HCT116 (cell line): ENCODE measurements at places on chromosomes 7 and 10.
A peak's percentile ranks its signal among the peaks of the same experiment; 100 is the strongest.

DNA sequence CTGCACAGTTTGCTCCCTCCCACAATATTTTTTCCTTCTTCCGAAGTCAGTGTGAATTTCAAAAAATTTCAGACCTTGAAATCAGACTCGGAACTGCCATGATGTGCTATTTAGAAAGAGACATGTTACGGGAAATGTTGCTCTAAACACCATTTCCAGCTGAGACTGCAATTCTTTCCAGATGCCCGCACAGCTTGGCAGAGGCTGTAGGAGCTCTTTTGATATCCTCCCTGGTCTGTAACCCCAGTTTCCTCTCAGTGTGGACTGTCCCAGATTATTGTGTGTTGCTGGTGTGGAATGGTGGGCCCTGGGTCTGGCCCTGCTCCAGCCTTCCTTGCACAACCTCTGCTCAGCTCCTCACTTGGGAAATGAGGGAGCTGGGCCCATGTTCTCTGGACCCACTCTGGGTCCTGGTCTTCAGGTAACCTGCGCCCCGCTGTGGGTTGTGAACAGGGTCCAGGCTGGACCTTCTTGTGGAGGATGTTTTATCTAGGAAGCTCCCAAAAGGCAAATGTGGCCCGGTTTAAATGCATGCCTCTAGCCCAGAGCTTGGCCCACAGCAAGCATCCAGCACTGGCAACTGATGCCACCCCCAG, 172.8 kb upstream of the CXCL12 start:
- no peak for DNase-seq
- peaks cover 16% of the 10 kb centered on the region; the same call in 1 of the 2 replicates for H3K27me3 ChIP-seq
- H3K27ac ChIP-seq: no peak overlapping the region
- no peaks in the 10 kb centered on the region for H3K4me1 ChIP-seq
- no peaks in the 10 kb centered on the region for H3K36me3 ChIP-seq

DNA sequence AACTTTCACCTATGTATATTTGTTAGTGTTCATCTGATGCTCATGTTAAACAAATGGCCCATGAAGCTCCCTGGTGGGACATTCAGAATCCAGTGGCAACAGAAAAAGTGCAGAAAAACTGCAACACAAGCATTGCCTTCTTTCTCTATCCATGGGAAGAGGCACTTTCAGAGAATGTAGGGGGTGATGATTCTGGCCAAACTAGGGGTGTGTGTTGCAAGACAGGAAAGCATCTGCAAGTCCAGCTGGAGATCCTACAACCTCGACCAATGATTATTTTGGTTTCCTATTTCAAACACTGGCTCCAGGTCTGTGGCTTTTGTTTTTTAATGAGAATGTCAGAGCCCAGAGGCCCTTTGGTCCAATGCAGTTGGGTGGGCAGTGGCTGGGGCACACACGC, 198.7 kb downstream of the CXCL12 start:
- no peaks in the 10 kb centered on the region for H3K36me3 ChIP-seq
- no peaks in the 10 kb centered on the region for H3K4me1 ChIP-seq
- H3K27me3 ChIP-seq: no peaks in the 10 kb centered on the region
- DNase-seq: no peak

GRCh38 chr10:13183625-13184024, 22.3 kb downstream of the MCM10 start:
- no peak overlapping the region for H3K27ac ChIP-seq
- DNase-seq: no peak

- H3K27ac ChIP-seq: no peak overlapping the region
- DNase-seq: no peak
- H3K36me3 ChIP-seq: no peaks in the 10 kb centered on the region
These were observed 317.0 kb downstream of the CACNA2D1 start for GRCh38 chr7:82126576-82126975.

DNA sequence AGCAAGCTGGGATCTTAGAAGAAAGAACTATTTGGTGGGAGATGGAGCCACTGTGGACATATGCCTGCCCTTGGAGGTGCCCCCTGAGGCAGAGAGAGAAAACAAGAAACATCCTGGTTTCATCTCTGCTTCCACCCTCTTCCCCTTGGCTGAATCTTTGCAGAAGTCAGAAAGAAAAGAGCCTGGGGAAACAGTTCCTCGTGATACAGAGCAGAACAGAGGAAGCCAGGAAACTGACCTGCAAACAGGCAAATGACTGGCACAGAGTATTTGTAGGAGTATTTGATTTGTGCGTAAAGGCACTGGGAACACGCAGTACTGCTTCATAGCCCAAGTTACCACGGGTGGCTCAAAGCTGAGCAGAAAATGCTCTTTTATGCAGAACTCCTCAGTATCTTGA, 7.0 kb upstream of the KEL start:
- H3K27me3 ChIP-seq: no peaks in the 10 kb centered on the region
- DNase-seq: no peak
- no peak overlapping the region for H3K4me3 ChIP-seq
- no peaks in the 10 kb centered on the region for H3K4me1 ChIP-seq
- no peaks in the 10 kb centered on the region for H3K36me3 ChIP-seq

DNA sequence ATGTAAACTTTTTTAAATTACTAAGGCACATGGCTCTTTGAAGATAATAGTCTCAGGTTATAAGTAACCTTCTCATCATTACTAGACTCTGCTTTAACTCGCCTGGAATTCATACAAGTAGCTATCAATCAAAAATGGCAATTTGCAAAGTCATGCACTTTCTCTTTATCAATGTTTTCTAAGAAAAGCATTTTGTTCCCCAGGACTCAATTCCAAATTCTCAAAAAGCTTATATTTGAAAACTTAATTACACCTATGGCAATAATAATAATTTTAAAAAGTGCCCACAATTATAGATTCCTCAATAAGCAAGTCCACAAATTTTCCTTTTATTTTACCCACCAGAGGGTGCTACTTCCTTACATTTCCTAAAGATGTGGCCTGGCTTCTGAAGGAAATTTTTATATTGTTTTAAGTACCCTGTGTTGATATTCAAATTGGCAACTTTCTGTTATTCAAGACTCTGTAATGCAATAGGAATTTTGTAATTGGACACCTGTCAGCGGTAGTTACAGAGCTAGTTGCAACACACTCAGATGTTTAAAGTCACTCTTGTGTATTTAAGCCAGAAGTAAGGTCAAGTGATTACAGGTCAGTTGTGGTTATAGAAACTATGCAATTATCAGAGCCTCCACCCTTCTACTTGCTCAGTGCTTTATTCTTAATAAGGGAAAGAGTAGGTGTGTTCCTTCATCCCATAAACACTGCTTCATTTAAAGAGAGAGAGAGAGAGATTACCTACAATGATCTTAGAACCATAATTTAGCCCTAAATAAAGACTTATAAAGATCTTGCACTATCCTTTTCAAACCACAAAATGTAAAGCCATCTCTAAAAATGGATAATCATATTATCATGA, 47.1 kb upstream of the HYAL4 start:
- no peaks in the 10 kb centered on the region for H3K36me3 ChIP-seq
- H3K4me1 ChIP-seq: peaks cover 3% of the 10 kb centered on the region; the same call in 1 of the 2 replicates
- H3K4me3 ChIP-seq: no peak overlapping the region
- H3K27me3 ChIP-seq: no peaks in the 10 kb centered on the region
- no peak overlapping the region for H3K27ac ChIP-seq
- peak; percentile 66 for DNase-seq

DNA sequence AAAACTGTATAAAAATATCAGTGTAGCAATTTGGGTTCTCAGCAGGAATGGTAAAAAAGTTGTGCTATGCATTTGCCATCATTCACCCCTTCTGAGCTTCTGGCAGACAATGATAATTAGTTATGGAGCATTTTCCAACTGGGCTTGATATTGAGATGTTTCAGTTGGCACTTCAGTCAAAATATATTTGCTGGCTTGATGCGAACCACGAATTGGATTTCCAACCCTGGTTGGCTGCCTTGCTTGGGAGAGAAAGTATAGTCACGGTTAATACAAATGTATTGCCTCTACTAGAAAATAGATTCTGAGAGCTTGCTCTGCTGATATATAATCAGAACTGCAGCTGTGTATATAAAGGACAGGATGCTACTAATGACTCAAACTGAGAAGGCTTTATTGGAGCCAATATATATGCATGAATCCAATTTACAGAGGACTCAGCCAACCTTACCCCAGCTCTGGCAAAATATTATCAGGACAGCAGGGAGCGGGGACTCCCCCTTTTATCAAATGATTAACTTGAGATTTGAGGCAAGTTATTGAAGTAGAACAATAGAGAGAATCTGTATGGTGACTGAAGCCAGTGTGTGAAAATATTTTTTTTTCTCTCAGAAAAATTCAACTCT, 219.8 kb upstream of the SMIM30 start:
- no peaks in the 10 kb centered on the region for H3K4me1 ChIP-seq
- no peak overlapping the region for H3K4me3 ChIP-seq
- no peak for DNase-seq
- no peaks in the 10 kb centered on the region for H3K36me3 ChIP-seq

DNA sequence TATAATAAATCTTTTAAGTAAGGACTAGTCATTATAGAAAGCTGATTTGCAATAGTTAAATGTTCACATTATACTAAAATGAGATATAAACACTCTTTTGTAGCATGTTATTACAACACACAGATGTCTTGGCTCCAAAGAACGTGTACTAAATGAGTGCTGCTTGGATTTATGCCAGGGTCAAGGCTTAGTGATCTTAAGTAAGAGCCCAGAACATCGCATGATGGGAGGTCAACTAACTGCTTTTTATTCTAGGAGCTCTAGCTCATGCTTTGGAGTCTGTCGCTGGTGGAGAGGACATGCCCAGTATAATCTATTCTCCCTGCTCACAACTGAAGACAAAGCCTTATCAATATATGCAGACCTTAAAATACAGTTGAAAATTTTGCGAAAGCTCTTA, 315.1 kb downstream of the BBS9 start:
- no peak overlapping the region for H3K27ac ChIP-seq
- no peaks in the 10 kb centered on the region for H3K4me1 ChIP-seq
- no peaks in the 10 kb centered on the region for H3K27me3 ChIP-seq

- no peaks in the 10 kb centered on the region for H3K36me3 ChIP-seq
- no peaks in the 10 kb centered on the region for H3K4me1 ChIP-seq
These were observed 158.8 kb downstream of the SKAP2 start for GRCh38 chr7:26705567-26705966.

DNA sequence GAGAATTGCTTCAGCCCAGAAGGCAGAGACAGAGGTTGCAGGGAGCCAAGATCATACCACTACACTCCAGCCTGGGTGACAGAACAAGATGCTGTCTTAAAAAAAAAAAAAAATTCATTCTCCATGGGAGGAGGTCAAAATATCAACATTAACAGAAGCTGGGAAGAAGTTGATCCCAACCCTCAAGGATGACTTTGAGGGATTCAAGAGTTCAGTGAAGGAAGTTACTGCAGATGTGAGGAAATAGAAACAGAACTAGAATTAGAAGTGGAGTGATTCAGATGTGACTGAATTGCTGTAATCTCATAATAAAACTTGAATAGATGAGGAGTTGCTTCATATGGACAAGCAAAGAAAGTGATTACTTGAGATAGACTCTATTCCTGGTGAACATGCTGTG, 19.7 kb upstream of the RPEL1 start:
- H3K4me3 ChIP-seq: no peak overlapping the region
- no peaks in the 10 kb centered on the region for H3K27me3 ChIP-seq
- H3K27ac ChIP-seq: no peak overlapping the region
- H3K4me1 ChIP-seq: peaks cover 21% of the 10 kb centered on the region

DNA sequence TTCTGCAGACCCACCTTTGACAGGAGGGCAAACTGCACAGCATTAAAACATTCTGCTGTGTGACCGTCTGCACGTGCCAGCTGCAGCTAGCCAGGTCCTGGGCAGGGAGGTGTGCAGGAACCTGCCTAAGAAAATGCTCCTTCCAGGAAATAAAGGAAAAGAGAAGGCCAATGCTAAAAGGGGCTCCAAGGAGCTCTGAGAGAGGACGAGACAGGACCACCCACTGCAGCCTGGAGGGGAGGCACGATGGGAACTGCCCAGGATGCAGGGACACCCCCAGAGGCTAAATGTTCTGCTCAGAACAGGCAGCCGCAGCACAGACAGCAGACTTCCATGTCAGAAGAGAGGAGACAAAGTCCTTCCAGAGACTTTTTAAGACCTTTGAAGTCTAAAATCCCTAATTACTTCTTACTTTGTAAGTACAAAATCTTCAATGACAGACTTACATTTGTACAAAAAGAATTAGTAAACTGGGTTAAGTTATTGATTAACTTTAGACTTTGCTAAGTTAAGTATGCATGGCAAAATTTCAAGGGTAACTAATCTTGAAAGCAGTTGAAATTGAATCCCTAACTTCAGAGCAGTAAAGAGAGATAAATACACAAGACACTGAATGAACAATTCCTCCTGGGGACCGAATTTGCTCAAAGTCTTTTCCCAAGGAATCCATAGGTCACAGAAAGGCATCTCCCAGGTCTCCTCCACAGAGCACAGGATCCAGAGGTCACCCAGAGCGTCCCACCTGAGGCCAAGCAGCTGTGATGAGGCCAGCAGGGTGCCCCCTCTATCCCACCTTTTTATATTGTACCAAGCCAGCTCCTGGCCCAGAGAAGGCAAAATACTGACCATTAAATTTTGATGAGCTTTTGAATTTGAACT, 21.5 kb downstream of the HSPA12A start:
- no peak overlapping the region for H3K4me3 ChIP-seq
- no peak for DNase-seq
- no peaks in the 10 kb centered on the region for H3K36me3 ChIP-seq
- no peaks in the 10 kb centered on the region for H3K27me3 ChIP-seq

DNA sequence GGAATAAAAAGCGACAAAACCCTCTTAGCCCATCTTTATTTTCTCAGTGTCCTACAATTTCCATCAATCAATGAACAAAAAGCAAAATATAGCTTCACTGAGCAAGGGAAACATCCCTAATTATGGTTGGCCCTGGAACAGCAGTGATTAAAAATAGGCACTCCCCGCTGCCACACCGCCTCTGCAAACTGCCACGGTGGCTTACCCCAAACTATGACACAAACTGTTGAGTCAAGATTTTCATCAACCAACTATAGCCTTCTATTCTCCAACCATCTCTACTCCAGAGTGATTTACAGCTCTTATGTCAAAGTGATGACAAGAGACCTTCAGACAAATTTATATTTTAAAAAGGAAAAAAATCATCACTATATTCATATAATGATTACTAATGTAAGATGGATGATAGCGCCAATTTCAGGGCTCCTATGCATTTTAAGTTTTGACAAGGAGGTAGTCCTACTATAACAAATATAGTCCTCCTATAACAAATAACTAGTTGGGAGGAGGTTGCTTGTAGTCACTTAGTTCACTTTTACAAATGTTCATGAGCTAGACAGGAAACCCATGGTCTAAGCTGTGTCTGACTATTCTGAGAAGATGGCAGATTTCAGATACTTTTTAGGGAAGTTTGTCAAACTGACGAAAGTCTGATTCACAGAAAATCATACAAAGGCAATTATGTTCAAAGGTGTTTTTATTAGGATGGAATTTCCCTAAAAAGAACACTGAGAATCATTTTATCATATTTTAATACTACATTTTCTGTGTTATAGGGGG, 26.3 kb downstream of the DENND11 start:
- DNase-seq: no peak
- H3K4me1 ChIP-seq: no peaks in the 10 kb centered on the region
- H3K27me3 ChIP-seq: no peaks in the 10 kb centered on the region
- H3K36me3 ChIP-seq: no peaks in the 10 kb centered on the region
- H3K4me3 ChIP-seq: no peak overlapping the region

- DNase-seq: no peak
- no peak overlapping the region for H3K4me3 ChIP-seq
- H3K27ac ChIP-seq: no peak overlapping the region
- H3K36me3 ChIP-seq: no peaks in the 10 kb centered on the region
- H3K27me3 ChIP-seq: no peaks in the 10 kb centered on the region
These were observed 195.3 kb downstream of the ARL4A start for GRCh38 chr7:12882710-12883109.

GRCh38 chr7:130912862-130913638, 179.0 kb upstream of the KLF14 start:
- H3K4me1 ChIP-seq: peaks cover 91% of the 10 kb centered on the region
- peak overlapping the region; percentile 40 for H3K4me3 ChIP-seq
- DNase-seq: peak; percentile 91
- no peaks in the 10 kb centered on the region for H3K36me3 ChIP-seq
- no peaks in the 10 kb centered on the region for H3K27me3 ChIP-seq
